ENCODE measurements at places on chromosomes 1 and 21. TPM values are rescaled to one million over a fixed set of nuclear protein-coding genes. Genes with fewer than 3 reads are reported as not detected.

Gene SERINC2
- total RNA-seq: 8.4 TPM

Gene TNFSF18
- 0.22 TPM for total RNA-seq

Gene DENND2C
- total RNA-seq: 1.6 TPM

Gene NDUFS2
- total RNA-seq: 198 TPM

Gene MYCL
- 0.37 TPM for total RNA-seq

Gene RORC
- total RNA-seq: not detected

Gene DPYD
- total RNA-seq: 49.2 TPM

Gene HPDL
- total RNA-seq: 3.0 TPM

Gene CD52
- total RNA-seq: not detected

Gene TCP10L
- total RNA-seq: under 0.01 TPM

Gene LIN28A
- not detected for total RNA-seq

Gene C1orf105
- total RNA-seq: not detected

Gene ASB17
- not detected for total RNA-seq

Gene TCEANC2
- 3.0 TPM for total RNA-seq

Gene UMODL1
- total RNA-seq: 0.12 TPM

Gene KCNA2
- not detected for total RNA-seq

Gene CLDN17
- not detected for total RNA-seq

Gene MKNK1
- 21.4 TPM for total RNA-seq

Gene FCRL4
- total RNA-seq: not detected

Gene HMGCS2
- not detected for total RNA-seq

Gene RUNX3
- total RNA-seq: not detected

Gene GBP6
- 0.11 TPM for total RNA-seq

Gene NPHS2
- total RNA-seq: not detected

Gene ADAMTS1
- total RNA-seq: 170 TPM

All from uterine smooth muscle cell (primary cell).